ENCODE measurements at places on chromosomes 1 and 21. TPM values are rescaled to one million over a fixed set of nuclear protein-coding genes. Genes with fewer than 3 reads are reported as not detected.

MPZ gene
- total RNA-seq: 1.7 TPM

SERPINC1 gene
- total RNA-seq: not detected

BSND gene
- total RNA-seq: not detected

HRNR gene
- total RNA-seq: not detected

AADACL4 gene
- total RNA-seq: not detected
